Right lung (tissue), 10 donors: ENCODE measurements at places on chromosomes 4 and X.

DNA sequence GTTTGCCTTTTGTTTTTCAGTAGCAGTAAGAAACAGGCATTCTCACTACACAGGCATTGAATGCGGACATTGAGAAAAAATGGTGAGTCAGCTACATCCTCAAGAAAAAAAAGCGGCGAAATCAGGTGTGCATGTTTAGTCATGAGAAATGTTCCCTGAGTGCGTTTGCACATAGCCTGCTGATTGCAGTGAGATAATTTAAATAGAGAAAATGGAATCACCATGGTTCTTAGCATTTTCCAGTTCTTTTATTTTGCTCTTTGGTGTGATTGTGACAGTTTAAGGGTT lies 54.1 kb upstream of the CLDN34 start:
- DNase-seq, result no peak

DNA sequence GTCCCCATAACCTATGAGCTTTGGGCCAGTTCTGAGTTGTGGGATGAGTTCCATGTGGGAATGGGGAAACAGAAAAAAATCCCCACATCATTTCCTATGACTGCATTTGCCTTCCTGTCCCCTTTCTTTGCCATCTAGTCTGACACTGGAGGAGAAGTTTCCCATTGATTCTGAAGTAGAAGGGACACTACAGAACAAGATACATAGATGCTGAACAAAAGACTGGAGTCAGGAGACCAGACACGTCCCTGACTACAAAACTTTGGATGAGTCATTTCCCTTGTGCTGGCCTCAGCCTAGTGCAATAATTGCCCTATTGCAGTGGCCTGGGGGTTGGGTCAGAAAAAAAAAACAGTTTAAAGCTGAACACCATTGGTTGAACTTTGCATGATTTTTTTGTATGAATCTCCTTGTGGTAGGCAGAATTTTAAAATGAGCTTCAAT lies 22.1 kb downstream of the BEX3 start:
- no peak for DNase-seq

DNA sequence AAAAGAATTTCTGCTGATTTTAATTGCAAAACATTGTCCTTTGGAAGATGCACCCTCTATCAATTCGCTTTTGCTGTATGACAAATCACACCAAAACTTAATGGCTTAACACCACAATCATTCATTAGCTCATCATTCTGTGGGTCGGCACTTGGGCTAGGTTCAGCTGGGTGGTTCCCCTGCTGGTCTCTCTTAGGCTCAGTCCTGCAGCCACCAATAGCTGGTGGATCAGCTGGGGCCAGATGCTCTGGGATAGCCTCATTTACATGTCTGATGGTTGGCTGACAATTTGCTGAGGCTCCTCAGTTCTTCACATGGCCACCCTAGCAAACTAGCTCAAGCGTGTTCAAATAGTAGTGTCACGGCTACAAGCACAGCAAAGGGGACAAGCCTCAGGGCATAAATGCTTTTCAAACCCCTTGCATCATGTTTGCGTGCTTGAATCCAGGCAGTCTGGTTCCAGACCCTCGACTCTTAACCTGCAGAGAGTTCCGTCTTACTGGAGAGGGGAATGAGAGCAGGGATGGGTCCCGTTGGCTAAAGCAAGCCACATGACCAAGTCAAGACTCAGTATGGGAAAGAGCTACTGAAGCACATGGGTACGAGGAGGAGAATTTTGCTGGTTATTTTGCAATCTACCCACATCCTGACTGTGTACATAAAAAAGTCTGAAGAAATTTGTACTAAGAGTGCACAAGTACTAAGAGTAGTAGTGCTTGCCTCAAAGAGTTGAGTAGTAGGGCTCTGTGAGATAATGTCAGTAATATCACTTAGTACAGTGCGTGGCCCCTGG lies 7.5 kb upstream of the ACSL1 start:
- no peak for DNase-seq

- DNase-seq, result no peak
Measured at GRCh38 chrX:143635915-143636314, at the start of gene SLITRK4. Gene SLITRK4 (minus strand): TSS chrX:143636101. CDS start chrX:143631108, 4,993 bp downstream.

- no peak for DNase-seq
Measured at GRCh38 chrX:105297041-105297440, 76.5 kb upstream of the TEX13A start.

DNA sequence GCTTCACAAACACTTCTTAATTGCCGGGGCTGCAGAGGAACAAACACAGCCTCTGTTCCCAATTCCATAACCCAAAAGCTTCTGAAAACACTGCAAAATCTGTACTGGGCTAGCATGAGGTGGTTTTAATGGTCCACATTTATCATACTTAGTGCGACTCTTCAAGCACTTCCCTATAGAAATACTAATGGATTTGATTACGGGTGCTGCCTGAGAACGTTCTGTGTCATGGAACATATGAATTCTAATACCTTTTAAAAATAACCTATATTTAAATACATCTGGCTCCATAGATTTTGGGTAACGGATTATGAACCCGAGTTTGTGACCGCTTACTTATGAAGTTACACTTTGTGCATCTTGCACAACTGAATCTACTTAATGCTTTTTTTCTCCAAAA lies 35.4 kb upstream of the STS start:
- no peak for DNase-seq

DNA sequence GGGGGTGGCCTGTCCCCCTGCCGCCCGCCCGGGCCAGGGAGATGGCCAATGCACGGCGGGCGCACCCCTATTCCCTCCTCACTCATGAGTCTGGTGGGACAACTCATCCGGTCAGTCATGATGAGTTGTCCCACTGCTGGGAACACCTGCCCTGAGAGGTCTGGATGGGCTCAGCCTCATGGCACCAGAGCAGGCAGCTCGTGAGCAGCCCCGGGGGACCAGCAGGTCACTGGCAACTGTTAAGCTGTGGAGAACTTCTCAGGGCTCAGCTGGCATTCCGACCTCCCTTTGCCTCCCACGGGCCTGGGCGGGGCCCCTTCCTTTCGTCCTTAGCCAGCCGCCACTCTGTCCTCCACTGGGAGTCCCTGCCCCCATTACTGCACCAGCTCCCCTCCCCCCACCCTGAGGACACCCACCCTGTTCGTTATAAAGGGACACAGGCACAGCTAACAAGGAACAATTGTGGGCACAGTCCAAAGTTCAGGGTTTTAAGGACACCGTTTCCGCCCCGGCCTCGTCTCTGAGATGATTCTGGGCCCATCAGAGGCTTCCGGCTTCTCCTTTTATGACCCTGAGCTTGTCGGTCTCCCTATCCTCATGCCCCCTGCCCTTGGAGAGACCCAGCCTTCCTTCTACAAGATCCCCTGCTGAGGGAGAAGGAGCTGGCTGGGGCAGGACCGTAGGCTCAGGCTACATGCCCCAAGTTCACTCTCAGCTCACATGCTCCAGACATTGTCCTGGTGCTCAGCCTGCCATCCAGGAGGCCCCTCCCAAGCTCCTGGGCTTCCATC lies 14.6 kb upstream of the KIAA0232 start:
- no peak for DNase-seq

GRCh38 chr4:6909113-6909969 lies at the start of gene TBC1D14:
Gene TBC1D14 (plus strand): TSS chr4:6909826. CDS start chr4:6923390, 13,564 bp downstream.
- peak; percentile 95 for DNase-seq

DNA sequence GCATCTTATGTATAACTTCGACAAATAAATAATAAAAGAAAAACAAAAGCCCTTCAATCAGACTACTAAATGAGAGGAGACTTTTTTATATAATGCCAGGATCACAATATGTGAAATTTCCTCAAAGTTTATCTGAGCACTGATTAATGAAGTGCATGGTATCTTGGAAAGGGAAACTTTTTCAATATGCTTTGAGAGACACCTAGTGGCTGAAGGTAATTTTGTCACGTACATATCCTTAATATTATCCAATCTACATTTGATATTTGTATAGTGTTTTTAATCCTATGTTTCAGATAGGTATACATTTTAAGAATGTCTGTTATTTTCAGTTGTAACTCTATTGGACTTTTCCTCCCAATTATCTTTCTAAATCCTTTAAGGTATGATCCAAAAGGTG lies 146.8 kb downstream of the KLHL4 start:
- peak; percentile 23 for DNase-seq

DNA sequence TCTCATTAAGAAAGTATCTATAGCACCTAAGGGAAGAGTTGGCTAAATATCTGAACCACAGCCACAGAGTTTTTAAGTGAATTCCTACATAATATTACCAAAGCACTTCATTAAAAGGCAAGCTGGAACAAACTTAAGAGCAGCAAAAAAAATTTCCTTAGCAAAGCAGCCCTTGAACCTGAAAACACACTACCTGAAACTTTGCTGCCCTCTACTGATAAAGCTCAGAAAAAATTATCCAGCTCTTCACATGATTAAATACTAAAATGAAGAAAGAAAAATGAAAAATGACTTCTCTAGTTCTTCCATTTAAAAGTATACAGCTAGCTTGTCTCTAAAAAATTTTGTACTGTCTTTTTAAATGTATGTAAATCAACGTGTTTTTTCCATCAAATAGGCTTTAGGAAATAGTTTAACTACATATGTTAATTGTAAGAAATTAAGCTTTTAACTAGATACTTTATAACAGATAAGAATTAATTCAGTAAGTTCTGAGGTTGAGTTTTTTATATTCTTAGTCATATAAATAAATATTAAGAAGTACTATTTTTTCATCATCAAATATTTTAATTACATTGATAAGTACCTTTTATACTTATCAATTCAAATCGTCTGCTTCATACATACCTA lies 156.1 kb downstream of the STPG2 start:
- peak; percentile 16 for DNase-seq

- DNase-seq, result no peak
Measured at GRCh38 chr4:30989508-30989907, 269.3 kb downstream of the PCDH7 start.

GRCh38 chr4:6694177-6694901 lies 661 bp downstream of the S100P start:
- DNase-seq, result no peak

- no peak for DNase-seq
Measured at GRCh38 chrX:130139474-130140201, 26.0 kb downstream of the AIFM1 start.

DNA sequence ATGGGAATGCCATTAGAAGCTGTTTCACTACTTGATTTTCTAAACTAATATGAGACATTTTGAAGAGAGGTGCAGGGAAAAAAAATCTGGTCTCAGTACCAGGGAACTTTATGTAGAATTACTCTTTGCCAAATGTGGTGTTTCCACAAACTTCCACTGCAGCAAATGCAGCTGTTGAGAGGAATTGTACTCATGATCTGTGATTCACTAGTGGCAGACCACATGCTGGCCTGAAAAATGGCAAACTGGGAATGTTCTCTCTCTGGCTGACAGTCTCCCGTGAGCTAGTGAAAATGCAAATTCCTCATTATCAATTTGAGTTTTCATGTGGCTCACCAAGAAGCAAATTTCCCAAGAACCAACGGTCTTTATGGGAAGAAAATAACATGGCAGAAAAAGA lies 37.8 kb upstream of the GPR101 start:
- no peak for DNase-seq

GRCh38 chr4:72375073-72375736 lies 193.8 kb downstream of the ADAMTS3 start:
- no peak for DNase-seq

DNA sequence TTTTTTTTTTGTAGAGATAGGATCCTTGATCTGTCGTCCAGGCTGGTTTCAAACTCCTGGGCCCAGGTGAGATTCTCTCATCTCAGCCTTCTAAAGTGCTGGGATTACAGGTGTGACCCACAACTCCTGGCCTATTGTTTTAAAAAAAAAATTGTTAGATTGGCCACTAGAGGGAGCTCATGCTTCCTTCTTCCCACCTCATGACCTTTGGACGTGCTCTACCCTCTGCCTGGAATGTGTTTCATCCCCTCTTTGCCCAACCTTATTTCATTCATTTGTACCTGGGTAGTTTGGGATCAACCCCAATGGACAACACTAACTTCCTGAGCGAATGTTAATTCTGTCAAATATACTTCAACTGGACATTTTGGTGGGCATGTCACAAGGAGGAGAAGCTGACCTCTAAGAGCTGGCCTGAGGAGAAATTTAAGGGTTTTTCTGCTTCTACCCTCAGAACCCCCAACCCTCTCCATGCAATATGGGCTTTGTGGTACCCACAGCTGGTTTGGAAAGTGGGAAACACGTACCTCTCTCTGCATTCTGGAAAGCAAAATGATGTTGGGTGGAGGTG lies 6.4 kb downstream of the PPEF2 start:
- no peak for DNase-seq

DNA sequence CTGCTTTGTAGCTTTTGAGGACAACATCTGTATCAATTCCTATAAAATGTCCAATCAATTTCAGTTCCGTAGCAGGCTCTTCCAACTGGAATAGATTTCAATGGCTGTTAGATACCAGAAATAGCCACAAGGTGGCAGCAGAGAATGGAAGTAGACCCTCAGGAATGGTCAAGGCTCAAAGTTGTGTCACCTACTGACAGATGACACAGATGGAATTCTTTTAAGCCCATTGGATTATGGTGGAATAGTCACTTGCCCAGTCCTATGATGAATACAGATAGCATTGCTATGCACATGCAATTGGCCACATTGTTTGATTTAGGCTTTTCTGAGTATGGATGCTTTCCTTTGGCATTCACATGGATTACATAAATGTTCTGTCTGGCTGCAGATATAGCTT lies 130.4 kb upstream of the RADX start:
- peak; percentile 48 for DNase-seq

- no peak for DNase-seq
Measured at GRCh38 chrX:45849261-45849862, 648.7 kb upstream of the DIPK2B start.

DNA sequence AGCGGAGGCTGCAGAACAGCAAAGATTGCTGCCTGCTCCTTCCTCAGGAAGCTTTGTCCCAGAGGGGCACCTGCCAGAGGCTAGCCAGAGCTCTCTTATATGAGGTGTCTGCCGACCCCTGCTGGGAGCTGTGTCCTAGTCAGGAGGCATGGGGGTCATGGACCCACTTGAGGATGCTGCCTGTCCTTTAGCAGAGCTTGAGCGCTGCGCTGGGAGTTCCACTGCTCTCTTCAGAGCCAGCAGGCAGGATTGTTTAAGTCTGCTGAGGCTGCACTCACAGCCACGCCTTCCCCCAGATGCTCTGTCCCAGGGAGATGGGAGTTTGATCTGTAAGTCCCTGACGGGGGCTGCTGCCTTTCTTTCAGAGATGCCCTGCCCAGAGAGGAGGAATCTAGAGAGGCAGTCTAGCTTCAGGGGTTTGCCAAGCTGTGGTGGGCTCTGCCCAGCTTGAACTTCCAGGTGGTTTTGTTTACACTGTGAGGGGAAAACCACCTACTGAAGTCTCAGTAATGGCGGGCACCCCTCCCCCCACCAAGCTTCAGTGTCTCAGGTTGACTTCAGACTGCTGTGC lies 10.9 kb downstream of the DCK start:
- DNase-seq, result no peak

DNA sequence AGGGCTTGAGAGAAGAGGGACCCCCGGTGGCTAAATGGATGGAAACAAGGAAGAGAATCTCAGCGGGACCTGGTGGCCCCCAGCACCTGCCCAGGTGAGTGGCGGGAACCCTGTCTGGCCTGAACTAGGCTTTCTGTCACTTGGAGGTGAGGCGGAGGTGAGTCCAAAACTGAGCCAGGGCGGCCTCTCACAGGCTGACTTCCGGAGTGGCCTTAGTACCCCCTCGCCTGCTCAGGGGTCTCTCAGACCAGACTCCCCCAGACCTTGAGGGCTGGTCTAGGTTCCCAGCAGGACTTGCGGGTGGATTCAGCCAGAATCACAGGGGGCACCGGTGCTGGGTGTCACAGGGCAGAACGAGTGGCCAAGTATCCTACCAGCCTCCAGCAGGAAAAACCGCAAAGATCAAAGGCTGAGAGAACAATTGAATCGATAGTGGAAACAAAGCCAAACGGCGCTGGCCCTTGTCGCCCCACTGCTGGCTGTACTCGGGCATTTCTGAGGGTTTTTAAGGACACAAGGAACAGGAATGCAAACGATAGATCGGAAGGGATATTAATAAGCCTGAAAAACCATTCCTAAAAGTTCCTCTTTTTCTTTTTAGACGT lies 67.8 kb downstream of the WFS1 start:
- DNase-seq, result no peak
